ENCODE measurements at places on chromosomes 3 and 15.

DNA sequence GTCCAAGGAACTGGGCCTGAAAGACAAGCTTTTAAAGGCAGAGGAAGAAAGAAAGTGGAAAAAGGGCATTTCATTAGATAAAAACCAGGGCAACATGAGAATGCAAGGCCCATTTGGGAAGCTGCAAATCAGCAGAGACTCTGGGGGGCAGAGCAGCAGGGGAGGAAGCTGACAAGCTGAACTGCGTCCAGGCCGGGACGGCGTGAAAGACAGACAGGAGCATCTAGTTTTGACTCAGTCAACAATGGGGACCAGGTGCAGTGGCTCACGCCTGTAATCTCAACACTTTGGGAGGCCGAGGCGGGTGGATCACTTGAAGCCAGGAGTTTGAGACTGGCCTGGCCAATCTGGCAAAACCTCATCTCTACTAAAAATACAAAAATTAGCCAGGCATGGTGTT is 69.9 kb downstream of the CDC25A start:
- DNase-seq: no peak

DNA sequence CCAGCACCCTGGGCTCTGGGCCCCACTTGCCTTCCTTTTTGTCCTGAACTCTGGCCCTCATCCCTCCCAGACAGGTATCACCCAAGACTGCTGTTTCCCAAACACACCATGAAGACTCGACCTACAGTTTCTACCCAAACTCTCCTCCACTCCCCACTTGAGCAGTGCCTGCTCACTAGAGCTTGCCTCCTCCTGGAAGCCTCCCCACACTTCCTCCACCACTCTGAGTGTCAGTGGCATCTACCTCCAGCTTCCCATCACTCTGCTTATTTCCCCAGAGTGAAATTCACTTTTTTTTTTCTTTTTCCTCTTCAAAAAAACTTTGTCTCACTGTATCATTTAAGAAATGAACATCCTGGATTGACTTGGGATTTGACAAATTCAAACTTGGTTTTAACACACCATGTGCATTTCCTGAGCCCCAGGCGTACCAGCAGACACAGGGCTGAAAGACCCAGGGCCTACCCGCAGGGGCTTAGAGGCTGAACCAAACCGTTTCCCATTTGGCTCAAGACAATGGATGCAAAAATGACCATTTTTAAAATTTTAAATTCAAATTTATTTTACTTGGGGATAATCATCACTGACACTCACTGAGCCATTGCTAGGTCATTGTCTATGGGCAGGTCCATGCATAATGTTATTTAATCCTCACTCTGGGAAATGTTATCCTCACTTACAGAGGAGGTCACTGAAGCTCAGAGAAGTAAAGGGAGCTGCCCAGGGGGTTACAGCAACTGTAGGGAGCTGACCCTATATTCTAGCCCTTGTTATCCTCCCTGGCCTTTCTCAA is 62.3 kb downstream of the IQSEC1 start:
- no peak for DNase-seq

DNA sequence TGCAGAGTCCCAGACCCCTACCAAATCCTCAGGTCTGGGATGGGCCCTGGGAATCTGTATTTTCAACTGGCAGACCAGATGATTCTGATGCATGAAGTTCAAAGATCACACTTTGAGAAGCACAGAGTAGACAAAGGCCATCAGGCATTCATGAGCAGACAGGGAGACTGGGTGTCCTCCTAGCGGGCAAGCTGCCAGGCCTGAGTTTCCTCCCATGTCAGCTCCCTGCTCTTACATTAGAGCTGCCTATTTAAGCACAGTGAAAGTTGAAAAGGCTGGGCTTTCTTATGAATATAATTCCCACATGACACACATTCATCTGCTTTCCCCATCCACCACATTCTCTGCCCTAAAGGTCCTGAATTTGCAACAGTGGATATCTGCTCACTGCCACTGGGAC is 14.0 kb downstream of the CAPN3 start:
- DNase-seq: no peak

- no peak for DNase-seq
Observed at GRCh38 chr3:159548675-159549335, 439.8 kb upstream of the IL12A start.

DNA sequence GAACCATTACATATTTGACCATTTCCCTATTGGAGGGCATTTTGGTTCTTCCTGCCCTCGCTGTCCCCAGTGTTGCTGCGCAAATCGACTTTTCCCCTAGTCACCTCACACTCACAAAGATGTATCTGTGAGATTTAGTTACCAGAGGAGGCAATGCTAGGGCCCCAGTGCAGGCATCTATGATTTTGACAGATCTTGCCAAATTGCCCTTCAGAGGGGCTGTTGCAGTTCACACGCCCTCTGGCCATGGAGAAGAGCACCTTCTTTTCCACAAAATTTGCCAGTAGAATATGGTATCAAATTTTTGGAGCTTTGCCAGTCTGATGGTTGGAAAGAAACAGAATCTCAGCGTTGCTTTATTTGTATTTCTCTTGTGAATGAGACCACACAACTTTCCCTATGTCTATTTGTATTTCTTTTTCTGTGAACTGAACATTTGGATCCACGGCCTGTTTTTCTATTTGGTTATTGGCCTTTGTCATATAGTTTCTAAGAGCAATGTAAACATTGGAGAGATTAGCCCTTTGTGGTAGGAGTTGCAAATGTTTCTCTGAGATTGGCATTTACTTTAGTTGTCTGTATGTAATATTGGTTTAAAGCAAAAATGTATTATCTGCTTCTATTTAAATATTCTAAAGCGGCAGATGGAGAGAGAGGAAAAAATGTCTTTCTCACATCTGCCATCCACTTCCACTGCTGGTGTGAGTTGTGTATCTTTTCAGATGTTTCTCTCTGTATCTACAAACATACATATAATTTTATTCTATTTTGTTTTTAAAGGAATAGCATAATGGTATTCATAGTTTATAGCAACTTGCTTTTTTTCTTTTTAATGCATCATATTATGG is 66.1 kb downstream of the DNASE1L3 start:
- DNase-seq: no peak

GRCh38 chr3:33149342-33149741 is 35.5 kb downstream of the CRTAP start:
- DNase-seq: peak; percentile 64

DNA sequence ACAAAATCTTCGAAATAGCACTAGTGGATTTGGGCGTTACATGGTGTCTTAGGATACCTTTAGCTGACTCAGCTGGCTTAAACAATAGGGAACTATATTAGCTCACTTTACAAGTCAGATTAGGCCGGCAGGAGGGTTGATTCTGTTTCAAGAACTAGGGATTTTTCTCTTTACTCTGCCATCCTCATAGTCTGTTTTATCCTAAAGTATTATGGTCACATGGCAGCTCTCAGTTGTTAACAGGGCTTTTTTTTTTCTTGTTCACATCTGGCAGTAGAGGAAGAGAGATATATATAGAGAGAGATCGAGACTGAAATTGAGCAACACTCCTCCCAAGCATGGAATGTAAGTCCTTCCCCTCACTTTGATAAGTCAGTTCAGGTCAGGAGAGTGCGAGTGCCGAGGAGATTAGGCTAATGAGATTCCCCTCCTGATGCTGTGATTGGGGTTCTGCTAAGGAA is 32.9 kb downstream of the CHP1 start:
- peak; percentile 21 for DNase-seq

- DNase-seq: no peak
Observed at GRCh38 chr3:157830556-157831236, 275.5 kb downstream of the SHOX2 start.

DNA sequence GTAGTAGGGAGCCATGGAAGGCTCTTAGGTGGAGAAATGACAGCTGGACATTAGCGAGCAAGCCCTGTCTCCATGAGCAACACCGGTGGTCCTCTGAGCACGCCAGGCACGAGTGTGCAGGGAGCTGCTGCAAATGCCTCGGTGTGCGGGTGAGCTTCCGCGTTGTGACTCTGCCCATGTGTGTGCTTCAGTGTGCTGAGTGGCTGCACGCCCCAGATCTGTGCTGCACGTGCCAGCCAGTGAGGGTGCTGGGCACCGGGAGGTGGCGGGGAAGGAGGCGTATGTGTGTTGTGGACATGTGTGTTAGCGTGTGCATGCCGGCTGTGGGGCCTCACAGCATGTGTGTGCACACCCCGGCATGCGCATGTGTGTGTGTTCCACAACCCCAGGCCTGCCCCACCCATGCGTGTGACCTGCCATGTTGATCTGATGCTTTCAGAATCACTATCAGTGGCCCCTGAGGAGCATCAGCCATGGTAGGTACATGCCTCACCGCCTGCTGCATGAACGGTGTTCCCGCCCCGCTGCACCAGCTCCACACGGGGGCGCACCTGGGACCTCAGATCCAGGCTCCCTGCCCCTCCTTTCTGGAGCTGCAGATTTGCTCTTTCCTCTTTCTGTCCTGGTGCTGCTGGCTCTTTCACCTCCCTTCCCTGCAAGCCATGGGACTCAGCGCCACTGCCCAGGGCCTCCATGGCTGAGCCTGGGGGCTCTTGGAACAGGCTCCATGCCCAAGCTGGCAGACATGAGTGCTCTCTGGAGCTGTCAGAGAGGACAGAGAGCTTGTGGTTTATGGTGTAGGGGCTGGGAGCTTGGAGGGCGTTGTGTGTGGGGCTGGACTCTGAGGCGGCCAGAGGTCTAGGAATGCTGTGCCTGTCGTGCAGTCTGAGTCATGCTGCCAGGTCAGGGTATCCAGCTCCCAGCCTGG is 169.4 kb downstream of the TBC1D2B start:
- DNase-seq: no peak

GRCh38 chr3:104165866-104166265 is 1200.8 kb upstream of the ALCAM start:
- DNase-seq: no peak

DNA sequence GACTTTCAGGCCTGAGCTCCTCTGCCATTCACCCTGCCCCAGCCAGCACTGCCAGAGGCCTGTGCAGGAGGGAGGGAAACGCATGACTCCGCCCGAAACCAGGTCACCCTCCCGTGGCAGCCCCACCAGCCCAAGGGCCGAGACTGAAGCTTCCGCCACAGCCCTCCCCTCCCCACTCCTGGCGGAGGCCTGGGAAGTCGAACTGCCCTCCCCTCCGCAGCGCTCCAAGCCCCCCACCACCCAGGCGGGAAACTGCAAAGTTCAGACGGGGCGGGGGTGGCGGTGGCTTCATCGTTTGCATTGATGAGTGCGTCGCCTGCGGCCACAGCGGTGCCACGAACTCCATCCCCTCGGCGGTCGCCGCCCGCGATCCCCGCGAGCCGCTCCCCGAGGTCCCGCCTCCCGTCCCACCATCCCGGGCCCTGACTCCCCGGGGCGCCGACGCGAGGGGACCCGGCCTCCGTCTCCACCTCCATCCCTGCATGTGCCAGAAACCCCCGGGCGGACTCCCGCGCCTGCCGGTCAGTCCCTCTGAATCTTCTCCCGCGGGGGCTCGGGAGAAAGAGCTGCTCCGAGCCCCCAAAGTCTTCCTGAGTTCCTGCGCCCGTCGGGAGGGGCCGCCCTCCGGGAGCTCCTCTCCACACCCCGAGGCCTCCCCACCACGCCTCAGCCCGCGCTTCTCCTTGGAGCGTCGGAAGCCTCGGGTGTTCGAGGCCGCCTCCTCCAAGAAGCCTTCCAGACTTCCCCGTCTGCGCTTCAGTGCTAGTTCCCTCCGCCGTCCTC is 698 bp downstream of the MELTF start:
- peak; percentile 37 for DNase-seq

DNA sequence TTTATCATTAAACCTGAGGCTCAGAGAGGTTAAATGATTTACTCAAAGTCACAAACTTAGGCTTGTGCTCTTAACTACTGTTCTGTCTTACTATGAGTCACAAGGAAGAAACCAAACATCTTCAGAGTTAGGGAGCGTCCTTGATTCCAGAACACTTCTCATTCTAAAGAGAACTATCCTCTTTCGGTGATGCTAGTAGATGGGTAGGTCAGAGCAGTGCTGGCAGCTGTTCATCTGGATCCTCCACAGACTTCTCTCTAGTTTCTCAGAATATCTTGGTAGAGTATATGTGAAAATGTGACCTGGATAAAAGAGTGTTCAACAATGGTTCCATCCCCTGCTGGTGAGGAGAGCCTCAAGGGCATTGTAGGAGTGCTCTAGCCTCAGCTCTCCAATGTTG is 3.3 kb downstream of the ARL6IP5 start:
- DNase-seq: peak; percentile 38

GRCh38 chr3:19190602-19191001 is 42.3 kb downstream of the KCNH8 start:
- DNase-seq: no peak

DNA sequence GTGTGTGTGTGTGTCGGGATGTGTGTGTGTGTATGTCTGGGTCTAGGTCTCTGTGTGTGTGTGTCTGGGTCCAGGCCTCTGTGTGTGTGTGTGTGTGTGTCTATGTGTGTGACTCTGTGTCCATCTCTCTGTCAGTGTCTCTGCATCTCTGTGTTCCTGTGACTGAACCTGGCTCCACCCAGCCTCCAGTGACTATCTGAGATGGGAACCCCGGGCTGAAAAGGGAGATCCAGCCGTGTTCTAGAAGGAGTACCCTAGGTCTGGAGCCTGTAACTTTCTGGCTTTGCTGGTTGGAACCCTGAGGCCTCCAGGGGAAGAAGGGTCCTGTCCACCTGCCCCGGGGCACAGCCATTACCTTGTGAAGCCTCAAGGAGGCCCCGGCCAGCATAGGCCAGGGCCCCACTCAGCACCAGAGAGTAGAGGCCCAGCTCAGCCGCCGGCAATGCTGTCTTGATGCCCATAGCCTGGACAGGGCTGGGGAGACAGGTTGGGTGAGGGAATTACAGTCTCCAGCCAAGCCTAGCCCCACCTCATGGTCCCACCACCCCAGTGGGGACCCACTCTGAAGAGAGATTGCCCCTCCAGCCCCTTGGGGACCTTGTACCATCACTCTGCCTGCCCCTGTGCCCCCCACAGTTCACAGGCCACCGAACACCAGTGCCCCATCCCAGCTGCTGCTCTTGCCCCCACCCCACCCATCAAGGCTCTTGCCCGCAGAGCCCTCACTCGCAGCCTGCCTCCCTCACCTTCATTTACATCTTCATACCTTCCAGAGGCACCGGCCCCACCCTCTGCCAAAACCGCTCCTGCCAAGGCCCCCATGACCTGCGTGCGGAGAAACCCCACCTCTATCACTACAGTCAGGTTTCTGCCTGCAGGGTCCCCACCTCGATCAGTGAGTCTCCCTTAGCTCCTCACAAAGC is 2.0 kb downstream of the HHATL start:
- no peak for DNase-seq

- no peak for DNase-seq
Observed at GRCh38 chr15:94238539-94239118, 7.3 kb downstream of the MCTP2 start.

GRCh38 chr3:61908382-61908781 is 347.0 kb downstream of the PTPRG start:
- DNase-seq: no peak

- no peak for DNase-seq
Observed at GRCh38 chr15:40102897-40103858, 5.5 kb downstream of the BMF start.

GRCh38 chr15:54638666-54639065 is 558.1 kb downstream of the RSL24D1 start:
- peak; percentile 76 for DNase-seq

Measured in inflammatory macrophage (primary cell).